ENCODE measurements at places on chromosomes 6 and 20.

DNA sequence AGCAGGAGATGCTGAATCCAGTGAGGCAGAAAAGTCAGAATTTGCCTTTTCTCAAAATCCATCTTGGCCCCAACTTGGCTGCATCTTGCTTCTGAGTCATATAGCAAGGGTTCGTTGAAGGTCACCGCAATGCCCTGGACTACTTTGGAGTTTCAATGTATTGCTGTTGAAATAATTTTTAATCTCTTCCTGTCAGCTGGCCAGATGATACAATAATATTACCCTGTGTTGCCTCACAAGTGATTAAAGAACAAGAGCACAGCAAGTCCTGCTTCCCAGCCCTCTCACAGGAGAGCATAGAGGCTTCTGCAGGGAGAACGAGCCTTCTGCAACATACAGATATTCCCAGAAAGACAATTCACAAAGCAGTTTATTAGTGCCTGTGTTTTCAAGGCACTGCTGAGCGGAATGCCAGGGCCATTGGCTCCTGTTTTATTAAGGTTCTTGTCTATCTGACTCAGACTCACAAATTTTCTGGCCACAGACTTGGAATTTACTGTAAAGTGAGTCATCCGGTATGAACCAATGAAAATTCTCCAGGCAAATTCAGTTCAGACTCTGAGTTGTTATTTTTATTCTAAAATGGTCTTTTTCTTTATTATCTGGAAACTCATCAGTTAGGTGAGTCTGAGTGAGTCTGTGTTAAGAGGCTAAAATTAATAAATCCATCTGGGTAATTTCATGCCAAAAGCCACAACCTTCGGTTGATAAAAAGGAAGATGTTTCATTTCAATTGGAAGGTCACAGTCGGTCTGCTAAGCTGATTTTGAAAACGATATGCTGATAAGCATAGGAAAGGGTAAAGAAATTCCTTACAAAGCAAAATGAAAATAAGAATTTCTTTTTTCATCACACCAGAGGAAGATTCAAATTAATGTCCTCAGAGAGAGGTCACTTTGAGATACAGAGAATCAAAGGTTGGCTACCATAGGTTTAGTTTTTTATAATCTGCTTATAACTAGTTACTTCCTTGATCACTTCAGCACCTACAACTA is 289.4 kb upstream of the STXBP5 start:
- H3K4me1 ChIP-seq, result peaks cover 20% of the 10 kb centered on the region
- no peaks in the 10 kb centered on the region for H3K27me3 ChIP-seq
- peak overlapping the region; percentile 25 for H3K4me3 ChIP-seq
- no peaks in the 10 kb centered on the region for H3K36me3 ChIP-seq
- DNase-seq, result no peak
- H3K27ac ChIP-seq, result peak overlapping the region; percentile 67

DNA sequence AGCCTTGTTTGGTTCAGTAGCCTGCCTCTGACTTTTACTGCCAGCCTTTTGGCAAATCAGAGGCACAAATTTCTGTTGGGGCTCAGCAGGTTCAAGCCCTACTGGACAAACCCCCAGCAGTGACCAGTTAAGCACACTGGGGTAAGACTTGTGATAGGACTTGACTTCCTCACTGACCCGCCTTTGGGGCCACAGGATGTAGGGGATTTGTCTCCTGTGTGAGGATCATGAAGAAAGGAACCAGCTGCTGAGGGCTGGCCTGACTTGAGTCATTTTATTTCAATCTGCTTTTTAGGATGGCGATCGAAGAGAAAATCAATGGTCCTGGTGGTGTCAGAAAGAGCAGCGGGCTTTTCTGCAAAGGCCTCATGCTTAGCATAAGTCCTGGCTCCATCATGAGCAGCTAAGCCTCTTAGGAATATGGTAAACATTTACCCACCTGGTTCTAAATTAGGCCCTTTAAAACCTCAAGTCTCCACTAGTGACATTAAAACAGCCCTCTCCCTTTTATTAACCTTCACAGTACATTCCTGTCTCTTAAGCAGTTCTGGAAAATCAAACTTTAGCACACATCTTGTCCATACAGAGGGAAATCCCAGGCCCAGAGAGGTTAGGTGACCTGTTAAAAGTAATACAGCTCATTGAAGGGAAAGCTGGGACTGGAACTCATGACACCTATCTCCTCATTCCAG is 16.6 kb downstream of the CHMP4B start:
- H3K27me3 ChIP-seq, result no peaks in the 10 kb centered on the region
- no peak for DNase-seq
- no peak overlapping the region for H3K4me3 ChIP-seq

DNA sequence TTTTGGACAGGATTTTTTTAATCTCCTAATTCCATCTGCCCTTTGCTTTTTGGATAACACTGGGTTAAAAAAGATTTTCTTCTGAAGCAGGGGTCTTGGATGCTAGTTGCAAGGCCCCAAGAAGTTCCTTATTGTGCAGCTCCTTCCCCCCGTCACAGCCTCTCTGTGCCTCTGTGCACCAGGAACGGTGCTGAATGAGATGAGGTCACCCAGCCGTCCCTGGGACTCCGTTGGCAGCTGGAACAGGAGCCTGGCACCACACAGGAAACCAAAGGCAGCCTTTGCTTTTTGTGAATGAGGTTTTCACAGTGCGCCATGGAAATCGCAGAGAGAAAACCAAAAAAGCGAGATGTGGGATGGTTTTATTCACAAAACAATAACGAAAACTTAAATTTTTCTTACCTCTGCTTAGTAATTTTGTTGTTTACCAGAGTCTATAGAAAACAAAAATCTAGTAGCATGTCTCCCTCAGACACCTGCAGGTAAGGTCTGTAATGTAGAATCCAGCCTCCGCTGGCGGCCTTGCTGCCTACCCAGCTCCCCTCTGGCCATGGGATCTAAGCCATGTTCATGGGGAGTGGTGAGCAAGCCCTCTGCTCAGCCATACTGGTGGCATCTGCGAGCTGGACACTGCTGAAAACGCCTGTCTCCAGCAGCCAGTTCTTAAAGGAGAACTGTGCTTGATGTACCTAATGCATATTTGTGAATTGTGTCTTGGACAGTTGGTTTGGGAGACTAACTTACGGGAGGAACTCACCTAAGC is 40.4 kb upstream of the SYNJ2 start:
- peaks cover 94% of the 10 kb centered on the region for H3K36me3 ChIP-seq
- no peaks in the 10 kb centered on the region for H3K4me1 ChIP-seq
- no peak for DNase-seq
- H3K27me3 ChIP-seq, result no peaks in the 10 kb centered on the region

DNA sequence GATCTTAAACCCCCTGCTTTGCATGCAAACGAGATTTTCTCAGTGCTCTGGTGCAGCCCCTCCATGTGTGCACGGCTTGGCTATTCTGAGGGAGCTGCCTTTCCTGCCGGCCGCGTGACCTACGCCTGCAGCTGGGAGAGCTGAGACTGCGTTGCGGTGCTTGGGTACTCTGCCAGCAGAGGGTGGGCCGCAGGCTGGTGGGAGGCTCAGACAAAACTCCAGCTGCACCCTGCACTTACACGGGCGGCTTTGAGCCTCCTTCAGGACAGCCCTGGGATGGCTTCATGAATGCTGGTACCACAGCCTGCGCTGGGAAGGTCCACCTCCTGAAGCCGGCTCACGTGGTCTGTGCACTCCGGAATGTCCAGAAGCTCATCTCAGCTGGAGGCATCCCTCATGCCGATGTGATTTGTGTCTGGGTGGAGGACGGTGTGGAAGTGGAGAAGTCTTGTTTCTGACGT is 223.7 kb downstream of the DLL1 start:
- no peaks in the 10 kb centered on the region for H3K36me3 ChIP-seq
- no peak overlapping the region for H3K4me3 ChIP-seq
- H3K27me3 ChIP-seq, result no peaks in the 10 kb centered on the region
- no peak overlapping the region for H3K27ac ChIP-seq

- no peak overlapping the region for H3K4me3 ChIP-seq
- H3K4me1 ChIP-seq, result no peaks in the 10 kb centered on the region
- DNase-seq, result no peak
- no peaks in the 10 kb centered on the region for H3K27me3 ChIP-seq
Measured at GRCh38 chr20:51402201-51402600, 140.3 kb downstream of the NFATC2 start.

- H3K4me3 ChIP-seq, result no peak overlapping the region
- DNase-seq, result no peak
- H3K27me3 ChIP-seq, result no peaks in the 10 kb centered on the region
- no peaks in the 10 kb centered on the region for H3K4me1 ChIP-seq
- no peak overlapping the region for H3K27ac ChIP-seq
Measured at GRCh38 chr20:21741266-21741665, 35.8 kb downstream of the PAX1 start.

- H3K4me3 ChIP-seq, result no peak overlapping the region
- no peaks in the 10 kb centered on the region for H3K36me3 ChIP-seq
- DNase-seq, result no peak
- H3K27ac ChIP-seq, result no peak overlapping the region
- no peaks in the 10 kb centered on the region for H3K27me3 ChIP-seq
Measured at GRCh38 chr6:68127074-68127473, 508.0 kb upstream of the ADGRB3 start.

- no peak for DNase-seq
- H3K36me3 ChIP-seq, result no peaks in the 10 kb centered on the region
- no peaks in the 10 kb centered on the region for H3K4me1 ChIP-seq
Measured at GRCh38 chr6:21468461-21468860, 125.1 kb upstream of the SOX4 start.

- H3K27me3 ChIP-seq, result no peaks in the 10 kb centered on the region
- no peaks in the 10 kb centered on the region for H3K4me1 ChIP-seq
- no peak overlapping the region for H3K27ac ChIP-seq
- no peak overlapping the region for H3K4me3 ChIP-seq
- H3K36me3 ChIP-seq, result no peaks in the 10 kb centered on the region
Measured at GRCh38 chr6:117465691-117466090, 16.8 kb upstream of the DCBLD1 start.

- H3K4me3 ChIP-seq, result peak overlapping the region; percentile 57
- peak overlapping the region; percentile 62 for H3K27ac ChIP-seq
- H3K36me3 ChIP-seq, result peaks cover 32% of the 10 kb centered on the region
- H3K27me3 ChIP-seq, result no peaks in the 10 kb centered on the region
Measured at GRCh38 chr20:58693226-58694006, 816 bp downstream of the NPEPL1 start.

GRCh38 chr6:120826253-120826652 is 508.0 kb downstream of the TBC1D32 start:
- DNase-seq, result no peak
- H3K4me1 ChIP-seq, result no peaks in the 10 kb centered on the region
- H3K27me3 ChIP-seq, result no peaks in the 10 kb centered on the region
- H3K36me3 ChIP-seq, result no peaks in the 10 kb centered on the region
- H3K4me3 ChIP-seq, result no peak overlapping the region

DNA sequence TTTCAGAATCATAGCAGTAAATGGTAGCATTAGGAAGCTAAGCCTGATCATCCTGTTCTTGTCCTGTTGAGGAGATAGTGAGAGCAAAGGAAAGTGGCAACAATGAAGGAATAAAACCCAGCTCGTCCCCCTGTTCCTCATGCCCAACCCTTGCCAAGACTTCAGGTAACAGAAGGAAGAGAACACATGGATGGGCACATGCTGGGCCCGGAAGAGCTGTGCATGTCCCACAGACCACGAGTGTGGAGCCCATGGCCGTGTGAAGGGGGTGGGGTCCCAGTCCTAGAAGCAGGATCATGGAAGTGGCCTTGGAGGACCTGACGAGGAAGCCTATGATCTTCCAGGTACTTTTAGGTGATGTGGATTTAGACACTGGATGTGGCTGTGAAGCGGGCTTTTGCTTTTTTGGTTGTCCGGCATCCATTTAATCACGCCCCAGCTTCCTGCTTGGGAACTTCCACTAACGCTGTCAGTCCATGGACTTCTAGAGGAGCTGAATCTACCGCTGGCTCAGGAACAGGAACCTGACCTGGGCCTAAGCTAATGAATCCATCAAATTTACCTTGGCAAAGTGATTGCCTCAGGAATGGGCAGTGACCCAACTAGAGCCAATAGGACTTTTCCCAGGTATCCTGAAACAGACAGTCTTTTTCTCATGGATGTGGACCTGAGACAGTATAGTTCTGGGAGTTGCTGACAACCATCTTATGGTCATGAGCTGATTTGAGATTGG is 79.3 kb upstream of the ARMC2 start:
- peaks cover 9% of the 10 kb centered on the region for H3K4me1 ChIP-seq
- no peak for DNase-seq
- no peaks in the 10 kb centered on the region for H3K36me3 ChIP-seq
- no peak overlapping the region for H3K4me3 ChIP-seq
- no peak overlapping the region for H3K27ac ChIP-seq
- H3K27me3 ChIP-seq, result no peaks in the 10 kb centered on the region

DNA sequence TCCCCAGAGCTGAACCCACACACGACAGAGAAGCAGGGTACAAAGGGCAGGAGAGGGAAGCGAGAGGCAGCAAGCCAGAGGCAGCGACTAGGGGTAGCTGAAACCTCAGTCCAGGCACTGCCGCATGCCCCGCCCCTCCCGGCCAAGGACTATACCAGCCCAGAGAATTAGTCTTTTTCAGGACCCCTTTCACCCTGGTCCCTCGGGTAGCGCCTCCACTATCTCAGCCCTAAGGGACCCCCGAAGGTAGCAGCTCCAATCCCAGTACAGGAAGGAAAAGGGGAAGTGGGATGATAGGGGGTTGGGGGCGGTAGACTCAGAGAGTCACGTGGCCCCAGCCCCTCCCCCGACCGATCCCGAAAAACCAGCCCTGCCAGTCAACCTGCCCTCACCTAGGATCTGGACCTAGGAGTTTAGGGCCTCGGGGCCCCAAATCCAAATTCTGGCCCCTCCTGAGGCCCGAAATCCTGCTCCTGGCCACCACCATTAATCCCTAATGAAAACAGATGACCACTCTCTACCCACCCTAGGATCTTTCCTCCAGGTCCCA is 1.3 kb downstream of the RGL2 start:
- H3K4me3 ChIP-seq, result peak overlapping the region; percentile 92
- H3K27ac ChIP-seq, result peak overlapping the region; percentile 97
- peaks cover 63% of the 10 kb centered on the region for H3K36me3 ChIP-seq
- peaks cover 36% of the 10 kb centered on the region for H3K4me1 ChIP-seq
- DNase-seq, result no peak
- H3K27me3 ChIP-seq, result no peaks in the 10 kb centered on the region

DNA sequence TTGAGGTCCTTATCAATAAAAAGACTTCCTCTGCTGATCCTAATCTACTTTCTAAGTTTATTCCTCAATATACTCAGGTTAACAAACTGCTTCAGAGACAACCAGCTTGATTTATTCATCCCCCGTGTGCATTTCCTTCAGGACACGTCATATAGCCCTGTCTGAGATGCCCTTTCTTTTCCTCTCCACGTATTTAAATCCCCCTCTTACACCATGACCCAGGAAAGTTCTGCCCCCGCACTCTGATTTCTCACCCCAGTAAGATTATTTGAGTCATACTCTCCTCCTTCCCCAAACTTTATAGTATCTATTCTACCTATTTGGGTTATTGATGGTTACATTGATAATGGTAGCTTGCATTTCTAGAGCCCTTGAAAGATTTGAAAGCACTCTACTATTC is 9.8 kb upstream of the CGA start:
- H3K36me3 ChIP-seq, result no peaks in the 10 kb centered on the region
- H3K27me3 ChIP-seq, result no peaks in the 10 kb centered on the region
- no peaks in the 10 kb centered on the region for H3K4me1 ChIP-seq
- no peak overlapping the region for H3K27ac ChIP-seq

DNA sequence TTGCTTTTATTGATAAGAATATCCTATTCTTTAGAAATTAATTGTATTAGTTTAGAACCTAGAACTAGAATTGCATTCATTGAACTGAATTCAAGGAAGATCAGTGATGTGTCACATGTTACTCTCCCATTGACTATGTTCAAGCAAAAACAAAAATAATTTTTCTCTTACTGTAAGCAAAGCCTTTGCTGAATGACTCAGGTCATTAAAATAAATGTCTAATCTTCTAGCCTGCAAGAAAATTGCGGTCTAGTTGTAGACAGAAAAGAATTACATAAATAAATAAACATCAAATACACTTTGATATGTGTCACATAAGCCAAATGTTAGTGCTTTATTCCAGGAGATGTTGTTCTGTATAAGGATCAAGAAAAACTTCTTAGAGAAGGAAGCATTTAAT is 387.9 kb downstream of the ADGRB3 start:
- no peaks in the 10 kb centered on the region for H3K27me3 ChIP-seq
- H3K36me3 ChIP-seq, result no peaks in the 10 kb centered on the region
- no peak for DNase-seq
- H3K4me1 ChIP-seq, result no peaks in the 10 kb centered on the region

Measured in heart left ventricle (tissue), 16 donors.